Activated CD4-positive, alpha-beta T cell treated with anti-CD3 and anti-CD28 coated beads, Interleukin-2, amount 50 U/mL, for 16 hours (primary cell): ENCODE measurements at places on chromosomes 4 and X.

DNA sequence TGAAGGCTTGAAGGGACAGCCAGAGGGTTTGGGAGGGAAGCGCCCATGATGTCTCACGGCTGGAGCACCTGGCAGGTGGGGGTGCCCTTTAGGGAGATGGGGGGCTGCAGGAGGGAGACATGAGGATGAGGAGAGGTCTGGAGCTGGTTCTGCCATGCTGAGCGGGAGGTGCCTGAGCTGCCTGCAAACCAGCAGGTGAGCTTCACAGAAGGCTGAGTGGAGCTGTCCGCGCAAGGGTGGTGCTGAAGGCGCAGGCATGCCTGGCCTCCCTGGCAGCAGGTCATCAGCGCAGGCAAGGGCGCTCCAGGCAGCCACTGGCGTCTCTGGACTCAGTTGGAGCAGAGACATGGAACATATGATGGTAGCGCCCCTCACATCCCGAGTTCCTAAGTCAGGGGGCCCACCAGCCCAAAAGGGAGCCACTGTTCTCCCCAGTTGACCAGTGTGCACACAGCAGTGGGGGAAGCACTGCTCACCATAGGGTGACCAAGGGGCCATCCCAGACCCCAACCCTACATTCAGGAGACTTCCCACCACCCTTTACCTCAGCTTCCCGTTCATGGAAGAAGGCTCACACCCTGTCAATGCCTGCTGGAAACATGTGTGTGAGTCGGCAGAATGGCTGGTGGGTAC, 25.8 kb downstream of the ADRA2C start:
- peak; percentile 10 for DNase-seq

DNA sequence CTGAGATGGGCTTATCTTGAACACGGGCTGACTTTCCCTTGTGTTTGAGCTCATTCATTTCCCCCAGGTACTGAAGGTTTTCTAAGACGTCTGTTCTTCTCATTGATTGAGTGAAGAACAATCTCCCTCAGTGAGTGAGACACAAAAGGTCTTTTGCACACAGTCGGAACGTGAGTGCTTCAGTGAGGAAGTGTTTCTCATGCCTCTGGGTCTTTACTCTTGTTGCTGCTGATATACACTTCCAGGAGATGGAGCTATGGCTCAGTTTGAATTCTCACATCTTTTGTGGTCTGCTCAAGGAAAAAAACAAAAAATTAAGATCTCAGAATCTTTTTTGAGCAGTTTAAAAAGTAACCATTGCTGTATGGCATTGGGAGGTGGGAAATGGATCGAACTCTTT, 981.9 kb upstream of the TENM3 start:
- DNase-seq, result no peak

GRCh38 chr4:118867311-118868067, 21.2 kb upstream of the SYNPO2 start:
- no peak for DNase-seq

DNA sequence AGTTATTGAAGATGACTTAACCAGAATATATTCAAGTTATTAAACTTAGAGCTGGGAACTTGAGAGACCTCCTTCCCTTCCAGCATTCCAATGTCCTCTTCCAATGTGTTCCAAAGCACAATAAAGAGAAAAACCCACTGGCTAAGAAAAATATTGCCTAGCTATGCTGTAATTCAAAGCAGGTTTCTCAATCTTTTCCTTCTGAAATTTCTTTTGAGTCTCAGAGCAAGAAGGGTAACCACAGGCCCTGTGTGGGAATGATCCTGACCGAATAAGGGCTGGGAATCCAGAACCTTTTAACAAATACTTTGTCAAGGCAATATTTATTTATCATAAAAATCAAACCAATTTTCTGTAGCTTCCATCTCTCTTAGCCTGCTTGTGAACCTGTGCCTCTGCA, 150.7 kb upstream of the SFRP2 start:
- no peak for DNase-seq

DNA sequence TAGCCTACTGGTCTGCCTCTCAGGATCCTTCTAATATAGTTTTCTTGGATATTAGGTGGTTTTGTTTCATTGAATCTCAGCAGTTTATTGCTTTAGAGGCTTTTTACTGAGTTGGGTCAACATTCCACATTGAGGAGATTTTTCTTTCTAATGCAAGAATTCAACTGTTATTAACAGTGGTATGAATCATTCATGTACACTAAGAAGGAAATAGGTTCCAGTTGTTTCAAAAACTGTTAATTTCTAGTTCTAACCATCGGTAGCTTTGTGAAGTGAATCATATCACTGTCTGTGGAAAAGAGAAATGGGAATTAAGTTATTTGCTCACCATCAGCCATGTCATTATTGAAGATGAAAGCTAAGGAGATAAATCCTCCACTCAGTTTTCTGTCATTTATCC, 331.5 kb downstream of the RPA4 start:
- DNase-seq, result peak; percentile 5

GRCh38 chr4:135724421-135724820, 1522.8 kb upstream of the PABPC4L start:
- no peak for DNase-seq

DNA sequence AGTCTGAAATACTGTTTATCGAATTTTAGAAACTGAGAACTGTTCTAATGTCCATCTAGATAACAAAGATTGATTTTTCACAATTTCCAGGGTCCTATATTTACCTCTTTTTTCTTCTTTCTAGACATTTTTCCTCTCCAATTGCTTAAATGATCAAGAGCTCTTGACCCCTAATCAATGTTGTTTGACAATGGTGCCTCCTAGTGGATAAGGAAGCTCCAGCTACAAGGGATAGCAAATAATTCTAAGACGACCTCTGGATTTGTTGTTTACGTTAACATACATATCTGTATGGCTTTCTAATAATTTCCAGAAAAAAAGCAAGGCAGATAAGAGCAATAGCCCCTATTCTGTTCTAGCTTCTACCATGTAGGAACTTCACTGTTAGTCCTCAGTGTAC, 35.8 kb downstream of the GPR82 start:
- peak; percentile 50 for DNase-seq

DNA sequence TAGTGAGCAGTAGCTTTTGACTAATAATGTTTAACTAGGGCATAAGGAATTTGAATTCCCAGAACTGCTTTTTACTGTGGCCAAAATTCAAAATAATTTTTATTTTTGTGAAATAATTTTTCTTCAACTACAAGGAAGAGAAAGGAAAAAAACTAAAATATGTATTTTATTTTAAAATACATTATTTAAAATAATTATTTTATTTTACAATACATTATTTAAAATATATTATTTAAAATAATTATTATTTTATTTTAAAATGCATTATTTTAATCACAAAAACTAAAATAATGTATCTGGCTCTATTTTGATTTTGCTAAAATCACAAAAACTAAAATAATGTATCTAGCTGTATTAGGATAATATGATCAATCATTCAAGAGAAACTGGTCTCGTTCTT, 210.4 kb downstream of the RELL1 start:
- no peak for DNase-seq

GRCh38 chrX:115948018-115948923, 222.3 kb upstream of the AGTR2 start:
- DNase-seq, result peak; percentile 25

GRCh38 chr4:23680671-23681518, 209.0 kb downstream of the PPARGC1A start:
- DNase-seq, result no peak

DNA sequence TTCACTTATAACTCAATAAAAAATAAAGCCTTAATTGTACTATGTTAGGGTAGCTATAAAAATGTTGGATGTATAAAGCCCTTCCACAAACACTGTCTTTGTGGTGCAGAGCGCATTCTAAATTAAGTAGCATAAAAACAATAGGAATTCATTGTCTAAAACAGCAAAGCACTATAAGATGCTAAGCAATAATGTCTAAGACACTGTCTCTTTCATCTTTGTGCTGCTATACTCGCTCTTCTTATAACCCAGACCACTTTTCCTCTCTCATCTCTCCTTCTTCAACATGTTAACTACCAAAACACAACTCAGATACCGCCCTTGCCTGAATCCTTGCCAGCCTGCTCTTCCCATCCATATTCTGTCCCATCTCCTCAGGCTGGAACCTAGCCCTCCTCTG, 170.0 kb downstream of the CENPC start:
- DNase-seq, result no peak

GRCh38 chr4:42159271-42160001, 7.0 kb upstream of the BEND4 start:
- no peak for DNase-seq

DNA sequence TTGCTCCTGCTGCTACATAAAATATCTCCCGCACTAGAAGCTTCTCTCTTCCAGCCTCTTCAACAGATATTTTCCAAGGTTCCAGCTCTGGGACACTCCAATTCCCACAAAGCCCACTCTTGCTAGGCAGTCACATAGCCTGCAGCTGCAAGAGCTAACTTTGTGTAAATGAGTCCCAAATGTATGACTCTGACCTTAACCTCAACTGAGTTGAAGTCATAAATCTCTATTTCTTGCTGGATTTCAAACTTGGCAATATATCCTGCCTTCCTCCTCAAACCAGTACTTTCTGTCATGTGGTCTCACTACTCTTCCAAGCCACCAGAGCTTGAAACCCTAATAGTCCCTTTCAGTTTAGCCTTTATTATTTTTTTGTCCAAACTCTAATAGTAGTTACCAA, 315.4 kb upstream of the GRIA3 start:
- no peak for DNase-seq

- DNase-seq, result no peak
Observed at GRCh38 chrX:18272222-18272621, 51.5 kb upstream of the BEND2 start.

- peak; percentile 4 for DNase-seq
Observed at GRCh38 chr4:162865102-162865501, 301.6 kb downstream of the NAF1 start.

- no peak for DNase-seq
Observed at GRCh38 chr4:85595796-85596559, 121.0 kb downstream of the ARHGAP24 start.

- peak; percentile 83 for DNase-seq
Observed at GRCh38 chr4:113394730-113395530, 345.5 kb downstream of the ANK2 start.

DNA sequence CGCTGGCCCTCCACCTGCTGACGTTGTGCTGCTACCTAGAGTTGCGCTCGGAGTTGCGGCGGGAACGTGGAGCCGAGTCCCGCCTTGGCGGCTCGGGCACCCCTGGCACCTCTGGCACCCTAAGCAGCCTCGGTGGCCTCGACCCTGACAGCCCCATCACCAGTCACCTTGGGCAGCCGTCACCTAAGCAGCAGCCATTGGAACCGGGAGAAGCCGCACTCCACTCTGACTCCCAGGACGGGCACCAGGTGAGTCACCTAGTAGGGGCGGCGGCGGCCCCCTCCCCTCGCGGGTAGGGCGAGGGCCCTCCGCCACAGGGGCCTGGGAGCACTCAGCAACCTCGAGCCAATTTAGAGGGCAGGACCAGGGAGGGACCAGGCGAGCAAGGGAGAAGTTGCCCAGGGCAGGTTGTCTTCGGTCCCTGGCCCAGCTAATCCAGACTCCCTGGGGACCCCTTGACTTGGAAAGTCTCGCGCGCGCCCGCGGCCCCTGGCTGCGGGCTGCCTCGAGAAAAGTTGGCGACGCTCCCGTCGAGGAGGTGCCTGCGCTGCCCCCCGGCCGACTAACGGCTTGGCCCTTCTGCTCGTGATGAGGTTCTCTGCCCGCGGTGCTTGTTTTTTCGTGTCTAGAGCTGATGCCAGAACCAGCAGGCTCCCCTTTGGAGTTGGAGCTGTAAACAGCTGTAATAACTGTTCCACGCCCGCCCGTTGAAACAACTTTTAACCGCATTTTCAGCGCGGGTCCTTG, 717 bp downstream of the EDA start:
- DNase-seq, result no peak

DNA sequence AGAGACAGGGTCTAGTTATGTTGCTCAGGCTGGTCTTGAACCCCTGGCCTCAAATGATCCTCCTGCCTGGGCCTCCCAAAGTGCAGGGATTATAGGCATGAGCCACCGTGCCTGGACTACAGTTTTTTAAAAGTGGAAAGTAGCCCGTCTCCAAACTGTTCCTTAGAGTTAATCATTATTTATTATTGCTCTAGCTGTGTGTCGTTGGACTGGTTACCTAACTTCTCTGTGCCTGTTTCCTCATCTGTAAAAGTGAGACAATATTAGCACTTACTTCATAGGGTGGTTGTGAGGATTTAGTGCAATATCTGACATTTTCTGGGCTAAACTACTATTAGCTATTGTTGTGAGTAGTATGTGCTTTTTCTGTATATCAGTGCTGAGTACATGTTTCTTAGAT, 152.3 kb upstream of the SCML1 start:
- no peak for DNase-seq

GRCh38 chrX:114709406-114709805, 125.5 kb downstream of the HTR2C start:
- no peak for DNase-seq

DNA sequence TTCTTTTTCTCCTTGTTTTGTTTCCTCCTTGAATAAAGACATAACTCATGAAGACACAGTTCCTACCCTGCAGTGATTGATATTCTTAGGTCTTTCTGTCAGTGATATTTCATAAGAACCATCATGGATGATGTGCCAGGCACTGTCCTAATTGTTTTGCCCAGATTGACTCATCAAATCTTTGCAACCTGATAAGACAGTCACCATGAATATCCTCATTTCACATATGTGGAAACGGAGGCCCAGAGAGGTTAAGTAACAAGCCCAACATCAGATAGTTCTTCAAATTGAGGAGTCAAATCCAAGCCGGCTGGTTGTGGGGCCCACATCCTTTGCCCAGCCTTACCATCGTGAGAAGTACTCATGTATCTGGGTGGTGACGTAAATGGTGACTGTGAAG, 69.9 kb downstream of the SEL1L3 start:
- no peak for DNase-seq

DNA sequence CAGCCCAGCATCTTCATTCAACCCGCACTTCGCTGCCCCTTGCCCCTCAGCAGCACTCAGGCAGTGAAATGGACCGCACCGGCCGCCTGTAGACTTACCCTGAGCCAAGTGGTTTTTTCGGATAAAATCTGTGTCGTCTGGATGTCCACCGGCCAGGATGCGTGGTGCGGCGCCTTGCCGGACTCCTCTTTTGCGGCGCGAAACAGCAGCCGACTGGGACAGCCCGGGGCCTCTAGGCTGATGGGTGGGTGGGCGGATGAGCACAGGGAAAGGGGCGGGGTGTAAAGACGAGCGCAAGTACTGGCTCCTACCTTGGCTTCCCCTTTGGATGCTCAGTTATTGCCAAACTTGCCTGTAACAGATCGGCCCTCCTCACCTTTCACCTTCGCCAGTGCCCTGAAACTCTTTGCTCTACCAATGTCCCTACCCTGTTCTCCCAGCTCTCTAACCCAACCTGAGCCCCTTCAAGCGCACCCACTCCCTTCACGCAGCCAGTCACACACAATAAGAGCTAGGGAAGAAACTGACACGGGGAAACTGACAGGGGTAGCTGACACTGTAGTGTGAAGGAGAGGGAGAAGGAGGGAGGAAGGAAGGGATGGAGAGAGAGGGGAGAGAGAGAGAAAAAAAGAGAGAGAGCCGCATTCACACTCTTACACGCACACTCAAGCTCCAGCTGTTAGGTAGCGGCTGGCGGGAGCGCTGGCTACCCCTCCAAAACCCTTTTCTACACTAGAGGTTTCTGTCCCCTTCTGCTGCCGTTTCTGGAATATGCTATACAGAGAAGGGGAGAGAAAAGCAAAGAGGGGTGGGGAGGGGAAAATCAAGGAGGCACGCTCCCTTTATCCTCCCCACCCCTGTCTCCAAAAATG, 559 bp downstream of the TRPC5 start:
- no peak for DNase-seq

- no peak for DNase-seq
Observed at GRCh38 chr4:169100670-169101101, 90.6 kb upstream of the CBR4 start.
